ENCODE measurements at places on chromosomes 4 and X.

GRCh38 chrX:12580548-12580947 lies 210.7 kb upstream of the PRPS2 start:
- no peaks in the 10 kb centered on the region for H3K27me3 ChIP-seq
- no peak for DNase-seq
- H3K4me3 ChIP-seq: no peak overlapping the region
- H3K4me1 ChIP-seq: no peaks in the 10 kb centered on the region
- H3K27ac ChIP-seq: no peak overlapping the region
- H3K36me3 ChIP-seq: no peaks in the 10 kb centered on the region

DNA sequence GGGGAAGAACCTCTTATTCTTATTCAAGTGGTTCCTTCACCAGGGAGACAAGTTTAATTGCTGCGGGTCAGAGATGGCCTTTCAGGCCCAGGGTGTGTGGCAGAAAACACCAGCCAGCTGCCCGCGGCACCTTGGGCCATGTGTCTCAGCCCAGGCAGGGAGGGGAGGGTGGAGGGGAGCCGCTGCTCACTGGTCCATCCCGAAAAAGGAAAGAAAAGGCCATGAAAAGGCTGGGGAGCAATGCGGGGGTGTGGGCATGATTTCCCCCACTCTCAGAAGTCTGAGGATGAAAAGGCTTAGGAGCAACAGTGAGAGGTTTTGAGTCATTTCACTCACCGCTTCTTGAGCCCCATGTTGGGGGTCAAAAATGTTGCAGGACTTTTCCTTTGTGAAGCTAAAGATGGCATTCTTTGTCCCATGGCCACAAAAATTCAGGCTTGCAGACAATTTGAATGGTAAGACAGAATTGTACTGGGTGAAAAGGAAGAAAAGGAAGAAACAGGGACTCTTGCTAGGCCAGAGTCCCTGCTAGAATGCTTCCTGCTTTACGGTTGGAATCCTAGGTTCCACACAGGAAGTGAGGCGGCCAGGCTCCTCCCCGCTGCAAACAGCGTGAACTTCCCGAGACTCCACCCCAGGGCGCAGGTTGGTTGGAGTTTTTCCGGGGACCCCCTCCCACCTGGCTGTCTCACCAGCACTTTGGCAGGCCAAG lies 17.4 kb upstream of the FAM47E start:
- H3K27me3 ChIP-seq: no peaks in the 10 kb centered on the region
- H3K4me3 ChIP-seq: no peak overlapping the region
- no peaks in the 10 kb centered on the region for H3K4me1 ChIP-seq
- DNase-seq: no peak
- H3K27ac ChIP-seq: no peak overlapping the region

- no peaks in the 10 kb centered on the region for H3K36me3 ChIP-seq
- H3K27ac ChIP-seq: no peak overlapping the region
- no peak for DNase-seq
- no peaks in the 10 kb centered on the region for H3K27me3 ChIP-seq
- no peaks in the 10 kb centered on the region for H3K4me1 ChIP-seq
Observed at GRCh38 chrX:23578079-23578478, 89.2 kb upstream of the PRDX4 start.

DNA sequence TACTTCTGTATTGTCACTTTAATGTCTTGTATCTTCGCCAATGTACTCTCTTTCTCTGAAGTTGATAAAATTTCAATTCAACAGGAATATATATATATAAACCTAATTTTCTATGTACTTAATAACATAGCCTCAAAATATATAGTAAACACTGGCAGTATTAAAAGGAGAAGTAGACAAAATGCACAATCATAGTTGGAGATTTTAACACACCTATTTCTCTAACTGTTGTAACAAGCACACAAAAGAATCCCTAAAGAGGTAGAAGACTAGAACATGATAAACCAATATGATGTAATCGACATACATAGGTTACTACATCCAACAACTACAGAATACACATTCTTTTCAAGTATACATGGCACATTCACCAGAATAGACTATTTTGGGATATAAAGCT lies 65.5 kb downstream of the ZNF81 start:
- no peak overlapping the region for H3K27ac ChIP-seq
- no peaks in the 10 kb centered on the region for H3K27me3 ChIP-seq
- H3K4me1 ChIP-seq: no peaks in the 10 kb centered on the region

DNA sequence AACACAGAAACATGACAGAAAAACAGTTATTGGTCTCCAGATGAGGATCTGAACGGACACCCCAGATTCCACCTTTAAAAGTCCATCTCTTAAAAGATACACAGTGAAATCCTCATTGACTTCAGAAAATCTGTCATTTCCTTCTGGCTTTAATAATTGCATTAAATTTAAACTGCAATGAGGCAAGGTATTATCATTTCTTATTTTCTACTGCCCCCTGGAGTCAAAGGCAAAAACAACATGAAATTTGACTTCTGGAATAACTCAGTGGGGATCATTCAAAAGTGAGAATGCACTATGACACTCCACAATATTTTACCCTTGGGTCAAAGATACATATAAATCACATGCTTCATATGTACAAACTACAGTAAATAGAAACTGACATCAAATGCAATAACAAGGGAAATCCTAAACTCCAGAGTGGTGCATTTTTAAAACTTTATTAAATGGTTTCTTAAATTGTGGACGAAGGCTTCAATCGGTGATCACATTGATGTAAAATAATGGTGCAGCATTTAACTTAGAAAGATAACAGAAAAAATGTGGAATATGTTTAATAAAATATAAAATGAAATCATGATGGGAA lies 56.4 kb upstream of the SPANXN1 start:
- no peaks in the 10 kb centered on the region for H3K27me3 ChIP-seq
- no peak overlapping the region for H3K4me3 ChIP-seq
- no peaks in the 10 kb centered on the region for H3K4me1 ChIP-seq
- DNase-seq: no peak
- H3K27ac ChIP-seq: no peak overlapping the region

DNA sequence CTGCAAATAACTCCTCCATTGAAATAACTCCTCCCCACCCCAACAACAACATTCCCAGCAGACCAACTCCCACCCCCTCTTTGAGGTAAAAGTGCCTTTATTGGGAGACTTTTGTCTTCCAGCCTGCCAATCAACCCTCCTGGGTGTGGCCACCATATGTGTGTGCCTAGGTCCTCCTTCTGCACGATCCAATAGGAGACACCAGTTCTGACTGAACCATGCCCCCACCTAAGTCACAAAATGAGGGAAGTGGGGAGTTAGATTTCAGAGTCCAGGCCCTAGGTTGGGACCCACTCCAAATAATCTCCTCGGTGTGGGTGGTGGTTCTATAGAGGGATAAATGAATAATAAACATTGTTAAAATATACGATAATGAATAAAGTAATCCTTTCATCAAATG lies 3.0 kb downstream of the PLP2 start:
- H3K4me1 ChIP-seq: peaks cover 27% of the 10 kb centered on the region
- no peak overlapping the region for H3K4me3 ChIP-seq
- peaks cover 52% of the 10 kb centered on the region for H3K36me3 ChIP-seq
- no peaks in the 10 kb centered on the region for H3K27me3 ChIP-seq
- no peak overlapping the region for H3K27ac ChIP-seq

GRCh38 chr4:76028350-76028765 lies 5.1 kb upstream of the CXCL10 start:
- no peaks in the 10 kb centered on the region for H3K4me1 ChIP-seq
- H3K4me3 ChIP-seq: peak overlapping the region; percentile 37
- no peaks in the 10 kb centered on the region for H3K27me3 ChIP-seq
- no peak for DNase-seq
- no peak overlapping the region for H3K27ac ChIP-seq
- no peaks in the 10 kb centered on the region for H3K36me3 ChIP-seq

- H3K27ac ChIP-seq: no peak overlapping the region
- H3K36me3 ChIP-seq: no peaks in the 10 kb centered on the region
- peaks cover 15% of the 10 kb centered on the region for H3K4me1 ChIP-seq
- no peak overlapping the region for H3K4me3 ChIP-seq
- no peak for DNase-seq
- no peaks in the 10 kb centered on the region for H3K27me3 ChIP-seq
Observed at GRCh38 chr4:70640192-70640591, 11.6 kb downstream of the ENAM start.

- H3K36me3 ChIP-seq: no peaks in the 10 kb centered on the region
- no peak overlapping the region for H3K27ac ChIP-seq
- H3K4me3 ChIP-seq: no peak overlapping the region
- DNase-seq: no peak
- H3K4me1 ChIP-seq: no peaks in the 10 kb centered on the region
Observed at GRCh38 chr4:23957465-23957864, 67.6 kb upstream of the PPARGC1A start.

GRCh38 chr4:138555584-138555983 lies 313.4 kb upstream of the SLC7A11 start:
- no peak overlapping the region for H3K27ac ChIP-seq
- DNase-seq: no peak
- H3K27me3 ChIP-seq: no peaks in the 10 kb centered on the region
- no peaks in the 10 kb centered on the region for H3K4me1 ChIP-seq
- H3K4me3 ChIP-seq: no peak overlapping the region

GRCh38 chr4:24248674-24249630 lies 335.4 kb downstream of the DHX15 start:
- peak overlapping the region; percentile 23 for H3K4me3 ChIP-seq
- H3K27ac ChIP-seq: peak overlapping the region; percentile 69
- no peaks in the 10 kb centered on the region for H3K36me3 ChIP-seq

DNA sequence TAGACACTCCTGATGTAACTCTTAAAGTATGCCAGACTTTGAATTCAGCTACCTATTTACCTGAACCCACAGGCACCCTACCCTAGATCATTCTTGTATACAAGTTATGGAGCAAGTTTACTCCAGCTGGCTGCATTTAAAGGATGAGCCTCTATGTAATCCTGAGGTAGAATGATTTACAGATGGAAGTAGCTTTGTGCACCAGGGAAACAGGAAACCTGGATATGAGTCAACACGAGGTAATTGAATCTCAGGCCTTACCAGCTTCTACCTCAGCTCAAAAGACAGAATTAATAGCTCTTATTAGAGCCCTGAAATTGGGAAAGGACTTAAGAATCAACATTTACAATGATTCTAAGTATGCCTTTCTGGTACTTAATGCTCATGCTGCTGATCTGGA lies 119.8 kb downstream of the AGTR2 start:
- no peak overlapping the region for H3K27ac ChIP-seq
- no peaks in the 10 kb centered on the region for H3K27me3 ChIP-seq
- H3K4me3 ChIP-seq: no peak overlapping the region
- H3K36me3 ChIP-seq: no peaks in the 10 kb centered on the region
- no peak for DNase-seq

- no peak overlapping the region for H3K27ac ChIP-seq
- no peaks in the 10 kb centered on the region for H3K4me1 ChIP-seq
- no peaks in the 10 kb centered on the region for H3K36me3 ChIP-seq
- no peak for DNase-seq
- H3K4me3 ChIP-seq: no peak overlapping the region
Observed at GRCh38 chr4:23999714-24000469, 110.0 kb upstream of the PPARGC1A start.
